ENCODE measurements at places on chromosomes 6 and 20.

DNA sequence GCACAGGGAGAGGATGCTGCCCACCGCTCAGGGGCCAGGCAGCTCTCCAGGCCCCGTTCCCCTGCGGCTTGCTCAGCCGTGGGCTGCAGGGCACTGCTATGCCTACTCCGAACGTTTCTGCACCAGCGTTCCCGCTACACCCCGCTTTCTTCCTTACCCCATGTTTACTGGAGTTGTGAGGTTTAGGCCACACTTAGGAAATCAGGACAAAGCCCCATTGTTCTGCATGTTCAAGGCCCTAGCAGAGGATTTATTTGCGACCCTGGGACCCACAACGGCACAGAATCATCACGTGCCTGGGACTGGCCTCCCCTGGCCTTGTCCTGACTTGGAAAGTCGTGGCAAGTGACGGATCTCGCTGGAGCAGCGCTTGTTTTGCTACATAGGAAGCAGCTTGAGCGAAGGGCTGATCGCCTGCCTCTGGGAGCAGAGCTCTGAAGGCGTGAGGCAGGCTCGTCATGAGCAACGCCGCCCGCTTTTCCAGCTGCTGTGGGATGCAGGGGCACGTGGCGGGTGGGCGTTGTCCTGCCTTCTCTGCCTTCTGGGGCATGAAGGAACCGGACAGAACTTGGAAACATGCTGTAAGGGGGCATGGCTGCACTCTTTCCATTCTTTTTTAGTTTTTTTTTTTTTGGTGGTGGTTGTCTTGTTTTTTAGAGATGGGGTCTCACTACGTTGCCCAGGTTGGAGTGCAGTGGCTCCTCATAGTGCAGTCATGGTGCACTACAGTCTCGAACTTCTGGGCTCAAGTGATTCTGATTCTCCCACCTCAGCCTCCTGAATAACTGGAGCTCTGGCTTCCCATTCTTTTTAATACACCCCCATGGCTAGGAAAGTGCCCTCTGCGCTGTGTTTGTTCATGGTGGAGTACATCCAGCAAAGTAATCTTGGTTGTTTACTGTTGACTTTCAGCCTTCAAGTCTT lies 14.6 kb upstream of the TMEM181 start:
- no peak for DNase-seq

DNA sequence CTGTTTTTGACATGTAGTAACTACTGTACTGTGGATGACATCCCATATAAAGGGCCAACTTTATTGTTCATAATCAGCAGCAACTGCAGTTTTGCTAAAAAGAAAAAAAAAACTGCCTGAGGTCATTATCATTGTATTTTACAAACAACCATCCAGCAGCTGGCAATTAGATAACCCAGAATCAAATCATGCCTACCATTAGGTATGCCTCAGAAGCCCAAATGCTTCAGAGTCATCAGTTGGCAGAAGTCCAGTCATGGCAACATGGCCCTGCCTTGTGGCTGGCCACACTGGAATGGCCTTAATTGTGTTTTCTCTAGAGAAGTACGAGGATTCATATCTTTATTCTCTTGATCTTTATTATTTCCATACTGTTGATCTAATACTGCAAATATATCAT lies 462.4 kb upstream of the NRSN1 start:
- no peak for DNase-seq

GRCh38 chr6:56549014-56549413 lies 93.7 kb downstream of the DST start:
- no peak for DNase-seq

DNA sequence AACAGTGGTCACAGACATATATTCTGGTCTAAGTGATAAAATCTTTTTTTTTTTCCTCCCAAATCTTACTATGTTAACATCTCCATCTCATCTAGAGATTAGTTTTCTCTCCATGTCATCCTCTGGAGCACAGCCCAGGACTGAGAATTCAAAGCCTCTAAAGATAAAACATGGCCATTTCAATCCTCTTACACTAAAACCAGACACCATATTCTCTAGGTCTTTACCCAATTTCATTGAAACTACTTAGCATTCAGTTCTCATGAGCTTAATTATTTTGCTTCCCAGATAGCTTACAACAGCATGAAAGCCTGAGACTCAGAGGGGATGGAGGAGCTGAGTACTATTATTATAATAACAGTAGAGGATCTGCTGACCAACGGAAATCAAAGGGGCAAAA lies 92.7 kb downstream of the FARS2 start:
- no peak for DNase-seq

GRCh38 chr20:57212534-57213276 lies 53.7 kb downstream of the BMP7 start:
- DNase-seq = no peak

- DNase-seq = no peak
These were observed 35.3 kb downstream of the CHMP4B start for GRCh38 chr20:33846291-33846935.

GRCh38 chr6:129317931-129318820 lies 391.8 kb downstream of the ARHGAP18 start:
- no peak for DNase-seq

DNA sequence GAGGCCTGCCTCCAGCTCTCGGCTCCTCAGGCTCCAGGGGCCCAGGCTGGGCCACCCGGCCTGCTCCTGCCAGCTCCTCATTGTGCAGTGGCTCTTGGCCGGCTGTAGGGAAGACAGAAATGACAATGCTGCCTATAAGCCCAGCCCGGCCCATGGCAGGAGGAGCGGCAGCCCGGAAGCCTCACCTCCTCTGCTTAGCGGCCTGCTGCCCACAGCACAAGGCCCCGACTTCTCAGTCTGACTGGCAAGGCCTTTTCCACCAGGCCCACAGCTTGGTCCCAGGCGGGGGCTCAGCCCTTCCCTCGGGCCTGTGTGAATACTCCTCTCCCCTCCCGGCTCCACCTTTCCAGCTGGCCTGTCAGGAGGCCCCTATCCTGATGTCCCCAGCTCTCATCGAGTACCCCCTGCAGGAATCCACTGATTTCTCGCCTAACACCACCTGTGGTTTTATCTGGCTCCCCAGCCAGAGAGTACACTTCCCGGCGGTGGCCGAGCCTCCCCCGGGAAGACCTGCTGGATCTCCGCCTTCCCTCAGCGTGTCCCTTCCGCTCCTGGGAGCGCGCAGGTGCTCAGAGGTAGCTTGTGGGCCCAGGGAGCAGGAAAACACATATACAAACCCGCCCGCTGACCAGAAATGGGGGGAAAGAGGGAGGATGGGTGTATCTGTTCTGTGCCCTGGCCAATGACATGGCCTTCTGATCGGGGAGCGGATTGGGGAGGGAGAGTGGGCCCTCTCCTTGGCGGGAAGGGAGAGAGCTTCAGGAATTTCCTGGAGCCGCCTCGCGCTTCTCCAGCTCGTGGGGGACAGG lies 963 bp downstream of the DDRGK1 start:
- DNase-seq = peak; percentile 46

DNA sequence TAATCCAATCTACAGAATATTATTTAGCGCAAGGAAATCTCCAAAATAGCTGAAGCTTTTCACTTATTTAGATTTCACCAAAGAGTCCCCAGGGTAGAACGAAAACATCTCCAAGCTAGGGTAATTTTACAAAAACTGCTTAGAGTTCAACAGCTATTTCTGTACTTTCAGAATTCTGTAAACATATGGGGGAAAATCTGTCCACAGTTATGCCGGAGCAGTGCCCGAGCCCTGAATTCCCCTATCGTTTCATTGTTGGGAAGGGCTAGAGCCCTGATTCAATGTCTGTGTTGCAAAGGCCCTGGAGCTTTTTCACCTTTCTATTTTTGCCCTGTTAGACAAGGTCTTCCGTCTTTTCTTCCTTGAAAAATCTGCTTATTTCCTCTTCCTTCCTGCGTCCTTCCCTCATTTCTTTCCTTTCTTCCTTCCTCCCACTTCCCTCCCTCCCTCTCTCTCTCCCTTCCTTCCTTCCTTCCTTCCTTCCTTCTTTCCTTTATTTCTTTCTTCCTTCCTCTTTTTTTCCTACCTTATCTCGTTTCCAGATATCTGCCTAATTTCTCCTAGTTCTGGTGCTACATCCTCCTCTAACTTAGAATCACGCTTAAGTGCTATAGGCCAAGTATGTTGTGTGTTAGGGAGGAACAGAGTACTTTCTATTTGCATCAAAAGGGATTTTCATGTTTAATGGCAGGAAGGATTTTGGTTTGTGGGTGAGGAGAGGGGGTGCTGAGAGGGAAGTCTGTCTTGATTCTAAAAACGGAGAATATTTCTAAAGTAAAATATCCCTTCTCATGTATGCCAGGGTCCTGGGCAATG lies 122.5 kb upstream of the BMP2 start:
- DNase-seq = no peak

- DNase-seq = no peak
These were observed 62.4 kb downstream of the DST start for GRCh38 chr6:56580271-56580670.

All from stimulated activated naive CD8-positive, alpha-beta T cell treated with anti-CD3 and anti-CD28 coated beads, Interleukin-15, Interleukin-2, amounts not matched to agents 100 U/mL and 50 U/mL, for 24 hours (primary cell).